ENCODE measurements at places on chromosomes 12 and 14.

DNA sequence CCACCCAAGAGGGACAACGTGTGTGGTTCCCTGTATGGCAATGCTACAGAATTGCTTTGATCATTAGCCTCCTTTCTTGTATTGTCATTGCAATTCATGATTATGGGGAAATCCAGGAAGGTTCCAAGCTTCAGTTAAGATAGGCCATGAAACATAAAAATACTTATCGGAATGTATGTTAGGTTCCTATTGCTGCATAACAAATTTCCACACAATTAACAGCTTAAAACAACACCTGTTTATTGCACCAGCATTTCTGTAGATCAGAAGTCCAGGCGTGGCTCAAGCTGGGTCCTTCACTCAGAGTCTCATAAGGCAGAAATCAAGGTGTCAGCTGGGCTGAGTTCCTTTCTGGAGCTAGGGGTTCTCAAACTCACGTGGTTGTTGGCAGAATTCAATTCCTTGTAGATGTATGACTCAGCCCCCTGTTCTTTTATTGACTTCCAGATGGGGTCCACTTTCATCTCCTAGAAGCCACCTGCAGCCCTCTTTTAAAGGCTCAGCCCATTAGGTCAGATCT, 365.6 kb upstream of the TMPO start:
- no peak for DNase-seq

GRCh38 chr14:102811254-102811963, 34.2 kb downstream of the TRAF3 start:
- DNase-seq, result no peak

DNA sequence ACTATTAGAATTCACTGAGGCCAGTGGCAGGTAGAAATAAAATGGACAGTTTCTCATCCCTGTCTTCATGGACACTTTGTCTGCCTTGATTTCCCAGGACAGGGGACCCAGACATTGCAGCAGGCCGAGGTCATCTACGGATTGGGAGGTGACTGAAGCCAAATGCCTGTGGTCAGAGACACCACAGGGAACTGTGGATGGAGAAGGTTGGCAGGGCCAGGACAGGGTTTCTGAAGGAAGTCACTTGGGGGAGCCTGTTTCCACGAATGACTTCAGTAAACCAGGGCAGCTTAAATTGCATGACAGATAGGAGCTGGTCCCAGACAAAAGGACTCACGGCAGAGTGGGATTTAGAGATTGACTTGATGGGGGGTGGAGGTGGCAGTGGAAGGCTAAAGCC, 224.9 kb downstream of the NTF3 start:
- no peak for DNase-seq

- DNase-seq, result no peak
Observed at GRCh38 chr12:62767946-62768345, 167.0 kb downstream of the PPM1H start.

DNA sequence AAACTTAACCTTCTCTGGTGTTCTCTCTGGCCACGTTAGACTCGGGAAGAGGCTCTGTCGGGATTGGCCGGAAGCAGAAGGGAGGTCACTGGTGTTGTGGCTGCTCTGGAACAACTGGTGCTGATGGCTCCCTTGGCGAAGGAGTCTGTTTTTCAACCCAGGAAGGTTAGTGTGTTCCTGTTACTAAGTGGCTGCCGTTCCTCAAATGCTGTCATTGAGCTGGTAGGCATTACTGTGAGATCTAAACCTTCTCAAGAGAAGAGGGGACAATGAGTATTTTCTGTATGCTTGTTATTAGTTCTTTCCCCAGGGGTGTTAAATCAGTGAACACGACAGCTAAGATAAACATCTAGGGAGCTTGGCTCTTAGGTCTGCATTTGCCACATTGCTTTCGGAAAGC, 18.3 kb downstream of the POP5 start:
- no peak for DNase-seq

DNA sequence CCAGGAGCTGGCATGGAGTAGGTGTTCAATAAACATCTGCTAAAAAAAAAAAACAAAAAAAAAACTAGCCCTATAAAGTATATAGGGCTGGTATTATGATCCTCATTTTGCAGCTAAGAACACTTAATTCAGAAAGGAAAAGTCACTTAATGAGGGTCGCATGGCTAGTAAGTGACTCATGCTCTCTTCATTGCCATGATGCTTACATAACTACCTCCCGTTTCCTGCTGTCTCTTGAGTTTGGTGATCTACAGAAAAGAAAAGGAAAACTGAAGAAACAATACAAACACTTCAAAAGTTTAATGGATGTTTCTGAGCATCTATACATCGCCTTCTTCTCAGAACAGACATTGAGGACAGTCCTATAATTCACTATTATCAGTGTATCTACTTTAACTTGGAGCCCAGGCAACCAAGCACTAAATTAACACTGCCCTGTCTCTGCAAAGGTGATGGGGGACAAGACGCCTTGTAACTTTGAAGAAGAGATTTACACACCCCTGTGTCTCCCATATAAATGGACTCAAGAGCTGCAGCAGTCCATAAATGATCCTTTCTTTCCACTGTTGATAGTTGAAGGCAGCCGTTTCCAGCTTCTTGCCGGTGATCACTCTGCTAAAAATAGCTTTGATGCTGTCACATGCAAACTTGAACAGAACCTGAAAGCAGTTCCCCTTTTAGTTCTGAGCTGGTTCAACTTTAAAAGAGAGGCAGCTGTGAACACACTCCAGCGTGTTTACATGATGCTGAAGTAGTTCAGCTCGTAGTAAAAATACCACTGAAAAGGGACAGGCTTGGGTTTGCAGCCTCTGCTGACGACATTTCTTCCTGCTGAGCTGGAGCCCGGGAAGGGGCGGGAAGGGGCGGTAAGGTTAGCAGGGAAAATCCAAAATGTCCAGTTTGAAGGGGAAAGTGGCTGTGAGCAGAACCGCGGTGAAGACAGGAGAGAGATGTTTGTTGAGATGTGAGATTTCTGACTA, 113.3 kb downstream of the FOXN3 start:
- peak; percentile 84 for DNase-seq

- DNase-seq, result no peak
Observed at GRCh38 chr12:93870020-93870795, 193.0 kb downstream of the CRADD start.

GRCh38 chr14:57533214-57533613, 39.6 kb upstream of the CCDC198 start:
- DNase-seq, result no peak

DNA sequence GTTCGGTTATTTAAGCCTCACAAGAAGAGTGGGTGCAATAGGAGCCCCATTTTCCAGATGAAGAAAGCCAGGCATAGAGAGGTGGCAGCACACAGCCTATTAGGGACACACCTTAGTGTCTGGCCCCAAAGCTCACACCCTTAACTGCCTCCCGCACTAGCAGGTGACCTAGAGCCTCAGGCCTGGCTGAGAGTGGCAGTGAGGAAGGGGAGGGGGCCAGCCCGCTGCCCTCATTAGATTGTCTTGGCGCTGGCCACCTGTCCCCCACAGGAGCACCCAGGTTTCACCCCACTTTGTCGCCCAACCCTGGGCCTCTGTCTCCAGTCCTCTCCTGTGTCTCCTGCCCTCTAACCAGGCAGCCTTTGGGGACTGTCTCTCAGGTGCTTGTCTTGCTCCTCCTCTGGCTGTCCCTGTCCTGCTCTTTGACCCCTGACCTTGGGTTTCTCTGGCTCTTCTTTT, 18.5 kb upstream of the PGF start:
- DNase-seq, result no peak

GRCh38 chr14:32980902-32981501, 42.3 kb downstream of the NPAS3 start:
- DNase-seq, result no peak

DNA sequence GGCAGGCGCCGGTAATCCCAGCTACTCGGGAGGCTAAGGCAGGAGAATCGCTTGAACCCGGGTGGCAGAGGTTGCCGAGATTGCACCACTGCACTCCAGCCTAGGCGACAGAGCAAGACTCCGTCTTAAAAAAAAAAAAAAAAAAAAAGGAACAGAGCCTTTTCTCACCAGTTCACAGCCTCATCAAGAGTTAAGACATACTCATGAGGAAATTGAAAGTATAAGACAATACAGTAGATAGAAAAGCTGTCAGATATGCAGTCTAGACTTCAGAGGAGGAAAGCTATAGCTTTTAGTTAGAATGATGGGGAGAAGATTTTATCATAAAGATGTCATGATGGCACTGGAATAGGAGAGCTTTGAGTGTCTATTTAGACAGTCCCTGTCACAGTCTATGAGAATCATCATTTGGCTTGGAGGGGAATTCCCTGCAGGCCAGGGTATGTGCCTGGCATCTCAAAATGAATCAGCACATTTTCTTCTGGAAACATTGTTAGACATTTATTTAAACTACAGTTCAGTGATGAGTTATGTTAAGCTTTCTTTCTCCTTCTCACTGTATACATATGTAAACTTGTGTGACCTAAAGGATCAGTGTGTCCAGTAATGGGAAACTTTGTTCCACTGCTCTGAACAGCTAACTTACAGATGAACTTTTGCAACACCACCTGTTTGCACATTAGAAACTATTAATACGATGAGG, 2.9 kb upstream of the RAB35 start:
- DNase-seq, result no peak

GRCh38 chr12:27852117-27852516, 72.1 kb upstream of the MANSC4 start:
- no peak for DNase-seq

DNA sequence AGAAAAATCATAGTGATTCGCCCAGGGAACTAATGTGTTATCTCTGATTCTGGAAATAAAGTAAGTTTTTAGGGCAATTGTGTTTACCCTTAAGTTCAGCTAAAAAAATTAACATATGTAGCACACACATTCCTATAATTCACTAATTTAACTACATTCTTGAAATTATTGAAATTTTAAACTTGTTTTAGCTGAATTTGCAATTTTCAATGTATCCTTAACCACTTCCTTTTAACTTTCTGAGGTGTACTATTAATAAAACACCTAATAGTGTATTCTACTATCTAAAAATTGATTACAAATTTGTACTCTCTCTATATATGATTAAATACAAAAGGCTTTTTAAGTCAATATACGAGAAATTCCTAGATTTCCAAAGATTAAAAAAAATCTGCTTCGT, 2.2 kb downstream of the KLHL28 start:
- DNase-seq, result no peak

GRCh38 chr12:92821142-92821541, 108.0 kb downstream of the EEA1 start:
- no peak for DNase-seq

- DNase-seq, result no peak
Observed at GRCh38 chr14:95025218-95025617, 132.1 kb downstream of the DICER1 start.
